ENCODE measurements at places on chromosomes 16 and 17. TPM values are rescaled to one million over a fixed set of nuclear protein-coding genes. Genes with fewer than 3 reads are reported as not detected.

The GRB7 gene
- total RNA-seq: 21.2 TPM

The HNF1B gene
- total RNA-seq: 1.3 TPM

The TAOK2 gene
- total RNA-seq: 47.4 TPM

The PRSS33 gene
- not detected for total RNA-seq

GRCh38 chr17:81870981-81871386, at the start of gene ARHGDIA:
Gene ARHGDIA, minus strand, starts transcription at chr17:81871337. Its CDS starts 1,407 bp downstream, at chr17:81869930.
- peak within 1 kb of the TSS; percentile 95 for H3K4me3 ChIP-seq
- H3K27me3 ChIP-seq: no peaks in the 10 kb centered on the region
- H3K4me1 ChIP-seq: peaks cover 52% of the 10 kb centered on the region

DNA sequence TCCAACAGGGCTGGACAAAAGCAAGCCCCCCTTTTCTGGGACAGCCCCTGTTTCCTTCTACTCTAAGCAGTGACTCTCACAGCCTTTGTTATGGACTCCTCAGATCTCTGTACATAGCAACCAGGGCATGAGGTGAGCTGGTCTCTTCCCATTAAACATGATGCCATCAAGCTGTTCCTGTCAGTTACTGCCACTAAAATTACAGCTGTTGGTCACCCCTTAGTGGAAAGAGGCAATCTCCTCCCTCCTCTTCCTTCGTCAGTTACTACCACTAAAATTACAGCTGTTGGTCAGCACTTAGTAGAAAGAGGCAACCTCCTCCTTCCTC, 95.2 kb upstream of the SMIM36 start:
- peaks cover 22% of the 10 kb centered on the region for H3K4me1 ChIP-seq
- H3K27me3 ChIP-seq: peaks cover 19% of the 10 kb centered on the region
- no peaks in the 10 kb centered on the region for H3K36me3 ChIP-seq

GRCh38 chr17:958712-959451, 20.7 kb downstream of the NXN start:
- H3K4me3 ChIP-seq: no peak overlapping the region
- no peaks in the 10 kb centered on the region for H3K36me3 ChIP-seq
- DNase-seq: no peak

GRCh38 chr17:18980682-18981334, 23.8 kb downstream of the FAM83G start:
- no peak overlapping the region for H3K27ac ChIP-seq
- H3K4me1 ChIP-seq: peaks cover 17% of the 10 kb centered on the region

DNA sequence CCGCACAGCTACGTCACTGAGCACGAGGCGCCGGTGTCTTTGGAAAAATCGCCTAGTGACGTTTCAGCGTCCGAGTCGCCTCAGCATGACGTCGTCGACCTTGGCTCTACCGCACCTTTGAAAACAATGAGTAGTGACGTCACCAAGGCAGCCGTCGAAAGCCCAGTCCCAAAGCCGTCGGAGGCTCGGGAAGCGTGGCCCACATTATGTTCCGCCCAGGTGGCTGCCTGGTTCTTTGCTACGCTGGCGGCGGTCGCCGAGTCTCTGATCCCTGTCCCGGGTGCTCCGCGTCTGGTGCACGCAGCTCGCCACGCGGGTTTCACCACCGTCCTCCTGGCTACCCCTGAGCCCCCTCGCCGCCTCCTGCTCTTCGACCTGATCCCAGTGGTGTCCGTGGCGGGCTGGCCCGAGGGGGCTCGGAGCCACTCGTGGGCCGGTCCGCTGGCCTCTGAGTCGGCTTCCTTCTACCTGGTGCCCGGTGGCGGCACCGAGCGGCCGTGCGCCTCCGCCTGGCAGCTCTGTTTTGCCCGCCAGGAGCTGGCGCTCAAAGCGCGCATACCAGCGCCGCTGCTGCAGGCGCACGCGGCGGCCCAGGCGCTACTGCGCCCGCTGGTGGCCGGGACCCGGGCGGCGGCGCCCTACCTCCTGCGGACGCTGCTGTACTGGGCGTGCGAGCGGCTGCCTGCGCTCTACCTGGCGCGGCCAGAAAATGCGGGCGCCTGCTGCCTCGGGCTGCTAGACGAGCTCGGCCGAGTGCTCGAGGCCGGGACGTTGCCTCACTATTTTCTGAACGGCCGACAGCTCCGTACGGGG, 1.5 kb downstream of the TMEM102 start:
- peak; percentile 89 for DNase-seq
- H3K4me3 ChIP-seq: peak overlapping the region; percentile 71
- H3K27me3 ChIP-seq: no peaks in the 10 kb centered on the region
- H3K4me1 ChIP-seq: peaks cover 4% of the 10 kb centered on the region
- H3K36me3 ChIP-seq: no peaks in the 10 kb centered on the region
- H3K27ac ChIP-seq: peak overlapping the region; percentile 40

DNA sequence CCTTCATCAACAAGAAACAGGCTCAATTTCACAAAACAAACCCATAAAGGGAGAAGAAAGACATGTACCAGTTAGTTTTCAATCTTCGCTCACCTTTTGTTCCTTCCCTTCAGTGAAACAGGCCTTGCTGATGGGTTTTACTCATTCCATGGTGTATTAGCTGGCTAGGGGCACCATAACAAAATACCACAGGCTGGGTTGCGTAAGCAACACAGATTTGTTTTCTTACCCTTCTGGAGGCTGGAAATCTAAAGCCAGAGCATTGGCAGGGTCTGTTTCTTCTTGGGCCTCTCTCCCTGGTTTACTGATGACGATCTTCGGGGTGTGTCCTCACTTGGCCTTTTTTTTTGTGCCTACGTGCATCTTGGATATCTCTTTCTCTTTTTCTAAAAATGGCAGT, 383.4 kb upstream of the RBFOX1 start:
- H3K27ac ChIP-seq: no peak overlapping the region
- DNase-seq: no peak
- H3K4me1 ChIP-seq: no peaks in the 10 kb centered on the region
- H3K36me3 ChIP-seq: no peaks in the 10 kb centered on the region
- H3K4me3 ChIP-seq: no peak overlapping the region

DNA sequence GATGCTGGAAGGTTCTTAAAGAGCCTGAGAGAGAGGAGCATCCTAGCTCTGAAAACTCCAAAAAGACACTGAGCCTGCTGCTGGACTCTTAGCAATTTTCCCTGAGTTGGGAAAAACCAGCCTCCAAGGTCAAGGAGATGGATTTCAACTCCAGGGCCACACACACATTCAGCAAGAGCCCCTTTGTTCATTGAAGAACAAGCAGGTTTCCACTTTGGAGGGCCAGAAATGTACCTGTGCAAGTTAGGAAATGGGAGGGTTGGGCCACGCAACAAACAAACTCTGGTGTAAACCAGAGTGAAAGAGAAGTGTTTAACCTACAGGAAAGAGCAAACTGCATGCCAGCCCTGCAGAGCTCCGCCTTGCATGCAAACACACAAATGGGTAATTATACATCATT, 264.8 kb upstream of the RPL38 start:
- H3K36me3 ChIP-seq: no peaks in the 10 kb centered on the region
- peaks cover 67% of the 10 kb centered on the region for H3K27me3 ChIP-seq
- no peaks in the 10 kb centered on the region for H3K4me1 ChIP-seq
- no peak for DNase-seq

GRCh38 chr16:53257001-53257400, 177.3 kb upstream of the RBL2 start:
- no peak overlapping the region for H3K27ac ChIP-seq
- no peak overlapping the region for H3K4me3 ChIP-seq
- H3K27me3 ChIP-seq: no peaks in the 10 kb centered on the region

DNA sequence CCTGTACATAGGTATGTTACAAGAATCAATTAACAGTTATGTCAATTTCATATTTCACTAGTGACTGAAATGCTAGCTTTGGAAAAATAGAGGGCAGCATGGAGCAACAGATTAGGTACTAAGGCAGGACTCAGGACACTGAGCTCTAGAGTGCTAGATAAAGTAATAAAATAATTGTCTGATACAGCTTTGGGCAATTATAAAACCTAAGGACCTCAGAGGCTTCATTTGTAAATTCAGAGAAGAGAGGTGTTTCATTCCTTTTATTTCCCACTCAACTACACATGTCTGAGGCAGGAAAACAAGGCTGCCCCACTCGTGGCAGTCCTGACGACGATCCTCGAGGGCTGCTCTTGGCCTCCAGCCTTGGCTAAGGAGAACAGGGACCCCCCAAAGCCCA, 81.5 kb downstream of the CA4 start:
- no peaks in the 10 kb centered on the region for H3K27me3 ChIP-seq
- peaks cover 10% of the 10 kb centered on the region for H3K36me3 ChIP-seq
- no peak overlapping the region for H3K27ac ChIP-seq
- no peaks in the 10 kb centered on the region for H3K4me1 ChIP-seq
- peak; percentile 61 for DNase-seq
- H3K4me3 ChIP-seq: no peak overlapping the region

GRCh38 chr17:37024181-37024637, 75.5 kb downstream of the AATF start:
- no peaks in the 10 kb centered on the region for H3K36me3 ChIP-seq
- H3K4me1 ChIP-seq: no peaks in the 10 kb centered on the region
- no peak for DNase-seq
- H3K4me3 ChIP-seq: no peak overlapping the region

DNA sequence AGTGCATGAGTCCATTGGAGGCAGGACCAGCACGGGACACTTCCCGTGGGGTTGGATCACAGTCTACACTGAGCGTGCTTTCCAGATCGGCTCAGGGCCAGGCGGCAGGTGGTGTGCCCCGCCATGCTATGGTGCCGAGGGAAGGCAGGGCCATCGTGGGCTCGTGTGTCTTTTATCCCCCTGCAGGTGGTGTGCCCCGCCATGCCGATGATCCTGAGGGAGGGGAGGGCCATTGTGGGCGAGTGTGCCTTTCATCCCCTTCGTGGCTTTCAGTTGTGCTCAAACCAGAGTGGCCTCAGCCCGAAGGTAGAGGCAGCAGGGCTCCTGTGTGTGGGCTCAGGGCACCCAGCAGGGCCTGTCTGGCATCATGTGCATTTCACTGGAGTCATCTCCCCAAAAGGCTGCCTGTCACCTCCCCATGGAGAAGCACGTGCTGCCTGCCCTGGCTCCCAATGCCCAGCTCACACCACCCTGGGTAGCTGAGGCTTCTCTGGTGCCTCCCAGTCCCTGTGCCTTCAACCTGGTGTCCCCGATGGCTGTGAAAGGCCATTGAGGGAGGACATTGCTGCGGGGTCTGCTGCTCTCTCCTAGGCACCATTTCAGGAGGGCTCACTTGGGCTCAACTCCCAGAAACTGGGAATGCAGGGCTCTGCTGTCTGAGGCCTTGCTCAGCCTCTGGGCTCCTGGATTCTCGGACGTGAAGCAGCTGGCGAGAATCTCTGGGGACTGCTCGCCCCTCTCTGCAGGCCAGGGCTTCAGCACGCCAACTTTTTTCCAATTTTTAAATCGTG, 207.6 kb downstream of the NPIPB11 start:
- no peaks in the 10 kb centered on the region for H3K4me1 ChIP-seq
- H3K36me3 ChIP-seq: no peaks in the 10 kb centered on the region
- DNase-seq: no peak
- no peak overlapping the region for H3K27ac ChIP-seq

DNA sequence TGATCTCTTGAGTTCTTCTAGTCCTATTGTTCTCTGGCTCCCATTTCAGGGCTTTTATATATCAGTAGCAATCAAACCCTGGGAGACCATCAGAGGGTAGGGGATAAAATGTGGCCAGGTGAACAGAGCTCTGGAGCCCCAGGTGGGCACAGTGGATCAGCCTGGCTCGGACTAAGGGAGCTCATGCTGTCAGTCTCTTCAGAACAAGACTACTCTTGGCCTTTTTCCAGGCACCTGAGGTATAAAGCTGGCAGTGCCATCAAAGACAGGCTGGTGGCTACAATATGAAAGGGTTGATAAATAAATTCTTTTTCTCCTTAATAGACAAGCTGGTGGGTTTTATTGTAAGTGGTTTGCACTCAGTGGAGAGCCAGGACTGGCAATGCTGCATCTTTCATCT, 160.0 kb upstream of the CCL2 start:
- no peaks in the 10 kb centered on the region for H3K27me3 ChIP-seq
- H3K27ac ChIP-seq: no peak overlapping the region
- no peaks in the 10 kb centered on the region for H3K36me3 ChIP-seq
- DNase-seq: no peak
- H3K4me3 ChIP-seq: no peak overlapping the region

DNA sequence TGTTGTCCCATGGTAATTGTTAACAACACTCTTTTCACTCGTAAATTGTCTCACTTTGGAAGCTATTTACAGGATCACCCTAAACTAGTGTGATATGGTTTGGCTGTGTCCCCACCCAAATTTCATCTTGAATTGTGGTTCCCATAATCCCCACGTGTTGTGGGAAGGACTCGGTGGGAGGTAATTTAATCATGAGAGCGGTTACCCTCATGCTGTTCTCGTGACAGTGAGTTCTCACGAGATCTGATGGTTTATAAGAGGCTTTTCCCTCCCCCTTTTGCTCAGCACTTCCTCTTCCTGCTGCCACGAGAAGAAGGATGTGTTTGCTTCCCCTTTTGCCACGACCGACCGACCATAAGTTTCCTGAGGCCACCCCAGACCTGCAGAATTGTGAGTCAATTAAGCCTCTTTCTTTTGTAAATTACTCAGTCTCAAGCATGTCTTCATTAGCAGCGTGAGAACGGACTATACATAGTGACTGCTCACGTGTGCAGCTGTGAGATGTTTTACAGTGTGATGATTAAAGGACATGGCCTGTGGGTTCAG, 34.4 kb downstream of the DNAH3 start:
- H3K27me3 ChIP-seq: no peaks in the 10 kb centered on the region
- DNase-seq: no peak
- H3K4me1 ChIP-seq: no peaks in the 10 kb centered on the region
- no peaks in the 10 kb centered on the region for H3K36me3 ChIP-seq
- H3K4me3 ChIP-seq: no peak overlapping the region

- no peaks in the 10 kb centered on the region for H3K27me3 ChIP-seq
- no peak for DNase-seq
- no peaks in the 10 kb centered on the region for H3K36me3 ChIP-seq
- no peak overlapping the region for H3K4me3 ChIP-seq
- 0 out of 2 replicates have a peak, but pooled peaks cover 3% of the 10 kb centered on the region for H3K4me1 ChIP-seq
- H3K27ac ChIP-seq: no peak overlapping the region
These were observed 17.1 kb upstream of the C17orf58 start for GRCh38 chr17:68013385-68013784.

DNA sequence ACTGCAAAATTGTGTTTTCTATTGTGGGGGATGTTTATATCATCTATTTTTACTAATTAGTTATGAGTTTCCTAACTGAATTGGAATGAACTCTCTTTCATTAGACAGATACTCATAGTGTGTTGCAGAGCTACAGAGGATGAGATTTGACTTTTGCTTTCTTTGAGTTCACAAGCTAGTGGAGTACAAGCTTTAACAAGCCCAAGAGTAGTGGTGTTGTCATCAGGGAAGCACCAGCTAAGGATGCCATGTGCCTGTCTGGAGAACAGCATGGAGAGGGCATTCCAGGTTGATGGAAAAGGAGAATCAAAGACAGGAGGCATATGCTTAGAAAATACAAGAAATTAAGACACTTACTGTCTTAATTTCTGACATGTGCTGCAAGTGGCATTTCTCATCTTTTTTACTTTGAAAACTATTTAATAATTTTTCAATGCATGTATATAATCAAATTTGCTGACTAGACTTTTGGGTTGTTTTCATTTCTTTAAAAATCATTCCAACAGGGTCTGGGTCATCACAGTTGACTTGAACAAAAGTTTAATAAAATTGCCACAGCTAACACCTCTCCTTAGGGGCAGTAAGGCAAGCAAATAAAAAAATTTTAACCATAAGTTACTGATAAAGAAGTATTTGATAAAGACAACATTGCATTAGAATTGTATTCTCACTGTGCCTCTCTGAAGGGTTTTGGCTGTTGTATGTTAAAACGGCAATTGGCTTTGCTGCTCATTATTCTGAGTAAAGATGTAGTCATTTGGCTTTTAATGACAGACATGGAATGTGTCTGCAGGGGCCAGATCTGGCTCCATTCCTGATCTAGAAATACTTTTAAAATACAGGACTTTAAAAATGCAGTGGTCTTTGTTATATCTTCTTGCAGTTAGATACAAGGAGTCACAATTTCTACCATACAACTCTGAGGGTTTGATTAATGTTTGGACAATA, 323.7 kb upstream of the CDH11 start:
- H3K4me3 ChIP-seq: no peak overlapping the region
- peak; percentile 25 for DNase-seq
- H3K36me3 ChIP-seq: no peaks in the 10 kb centered on the region
- no peaks in the 10 kb centered on the region for H3K4me1 ChIP-seq
- no peaks in the 10 kb centered on the region for H3K27me3 ChIP-seq
